ENCODE measurements at places on chromosomes 13 and 19. TPM values are rescaled to one million over a fixed set of nuclear protein-coding genes. Genes with fewer than 3 reads are reported as not detected.

DNA sequence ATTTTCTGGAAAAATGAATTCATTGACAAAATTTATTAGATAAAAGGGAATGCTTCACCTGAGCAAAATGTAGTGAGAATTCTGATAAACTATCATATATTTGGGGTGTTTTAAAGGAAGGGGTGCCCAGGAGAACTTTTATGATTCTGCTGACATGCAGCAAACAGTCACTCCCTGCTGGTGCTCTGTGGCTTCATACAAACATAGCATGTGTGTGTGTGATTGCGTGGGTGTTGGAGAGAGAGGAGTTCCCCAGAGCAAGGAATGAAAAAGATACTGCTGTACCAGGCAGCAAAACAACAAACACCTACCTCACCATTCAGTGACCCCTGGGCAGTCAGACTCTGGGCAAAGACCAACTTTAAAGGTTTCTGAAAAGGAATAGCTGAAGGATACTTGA lies 546.7 kb downstream of the RFC3 start:
- DNase-seq = no peak

- DNase-seq = no peak
Observed at GRCh38 chr13:22235950-22236290, 565.0 kb downstream of the FGF9 start.

Gene SYNE4
- total RNA-seq = 9.0 TPM

- DNase-seq = no peak
Observed at GRCh38 chr13:44195245-44195644, 178.4 kb upstream of the SERP2 start.

Gene TYROBP
- 41.3 TPM for total RNA-seq

Gene MOB3A
- total RNA-seq = 48.4 TPM

Measured in left colon (tissue), 2 donors.